Foreskin melanocyte (primary cell): ENCODE measurements at places on chromosomes 5 and 9.
A peak's percentile ranks its signal among the peaks of the same experiment; 100 is the strongest.

DNA sequence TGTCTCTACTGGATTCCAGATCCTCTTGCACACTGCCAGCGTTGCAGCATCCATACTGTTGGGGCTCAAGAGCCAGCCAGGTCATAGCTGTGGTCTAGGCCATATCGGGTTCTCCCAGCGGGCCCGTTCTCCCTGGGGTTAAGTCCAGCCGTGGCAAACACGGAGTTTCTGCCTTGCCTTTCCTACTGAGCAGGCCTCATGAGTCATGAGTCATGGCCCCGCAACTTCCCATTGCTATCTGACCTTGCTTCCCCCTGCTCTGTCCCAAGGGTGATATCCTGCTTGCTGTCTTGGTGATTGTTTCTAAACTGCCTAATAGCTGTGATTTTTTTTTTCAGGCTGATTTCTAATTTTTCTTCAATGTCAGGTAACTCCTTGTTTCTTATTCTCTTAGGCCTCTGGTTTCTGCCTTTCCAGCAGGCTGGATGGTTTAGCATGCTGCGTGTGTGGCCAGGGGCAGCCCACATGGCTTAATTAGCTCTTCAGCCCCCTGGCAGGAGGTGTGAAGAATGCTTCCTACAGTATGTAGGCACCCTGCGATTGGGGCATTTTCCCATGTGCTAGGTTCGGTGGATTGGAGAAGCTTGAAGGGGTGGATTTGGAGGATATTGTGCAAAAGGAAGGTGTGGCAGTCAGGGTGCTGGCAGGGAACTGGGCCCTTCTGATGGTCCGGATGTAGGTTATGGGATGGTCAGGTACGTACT, 18.7 kb downstream of the DAPK1 start:
- DNase-seq: peak; percentile 78

- no peak for DNase-seq
These were observed 1.4 kb downstream of the PLEKHG4B start for GRCh38 chr5:93221-93980.

GRCh38 chr9:96874947-96875460, 20.7 kb upstream of the ZNF782 start:
- DNase-seq: no peak

DNA sequence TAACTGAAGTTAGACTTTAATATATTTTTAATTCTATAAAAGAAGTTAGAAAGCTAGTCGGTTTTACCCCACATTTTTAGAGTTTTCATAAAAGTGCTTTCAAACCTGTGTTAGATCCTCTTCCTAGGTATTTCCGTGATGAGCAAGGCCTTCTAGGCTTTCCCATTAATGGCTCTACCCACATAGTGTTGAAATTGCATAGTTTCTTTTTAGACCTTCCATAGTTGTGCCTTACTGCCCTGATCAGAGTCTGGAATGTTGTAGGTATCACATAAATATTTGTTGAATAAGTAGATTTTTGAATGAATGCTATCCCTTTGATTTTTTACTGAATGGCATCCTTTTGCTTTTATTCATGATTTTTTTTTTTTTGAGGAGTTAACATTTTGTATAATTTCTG, 45.3 kb upstream of the GPR21 start:
- DNase-seq: no peak

DNA sequence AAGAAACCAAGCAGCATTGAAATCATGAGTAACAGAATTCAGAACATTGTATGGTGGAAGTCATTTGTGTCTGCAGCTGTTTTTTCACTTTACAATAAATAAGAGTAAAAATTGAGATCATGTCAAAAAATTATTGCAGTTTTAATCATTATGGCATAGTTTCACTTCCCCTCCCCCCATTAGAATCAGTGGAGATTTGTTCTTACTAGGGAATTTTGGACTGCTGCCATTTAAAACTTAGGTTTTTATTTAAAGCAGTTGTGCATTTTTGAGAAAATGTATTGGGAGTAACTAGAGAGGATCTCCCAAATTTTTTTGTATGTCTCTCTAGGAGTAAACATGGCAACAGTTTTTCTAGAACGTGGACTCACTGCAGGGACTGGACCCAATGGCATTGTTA, 20.4 kb downstream of the GTF3C4 start:
- DNase-seq: no peak

GRCh38 chr5:101370181-101370580, 467.1 kb upstream of the ST8SIA4 start:
- no peak for DNase-seq

DNA sequence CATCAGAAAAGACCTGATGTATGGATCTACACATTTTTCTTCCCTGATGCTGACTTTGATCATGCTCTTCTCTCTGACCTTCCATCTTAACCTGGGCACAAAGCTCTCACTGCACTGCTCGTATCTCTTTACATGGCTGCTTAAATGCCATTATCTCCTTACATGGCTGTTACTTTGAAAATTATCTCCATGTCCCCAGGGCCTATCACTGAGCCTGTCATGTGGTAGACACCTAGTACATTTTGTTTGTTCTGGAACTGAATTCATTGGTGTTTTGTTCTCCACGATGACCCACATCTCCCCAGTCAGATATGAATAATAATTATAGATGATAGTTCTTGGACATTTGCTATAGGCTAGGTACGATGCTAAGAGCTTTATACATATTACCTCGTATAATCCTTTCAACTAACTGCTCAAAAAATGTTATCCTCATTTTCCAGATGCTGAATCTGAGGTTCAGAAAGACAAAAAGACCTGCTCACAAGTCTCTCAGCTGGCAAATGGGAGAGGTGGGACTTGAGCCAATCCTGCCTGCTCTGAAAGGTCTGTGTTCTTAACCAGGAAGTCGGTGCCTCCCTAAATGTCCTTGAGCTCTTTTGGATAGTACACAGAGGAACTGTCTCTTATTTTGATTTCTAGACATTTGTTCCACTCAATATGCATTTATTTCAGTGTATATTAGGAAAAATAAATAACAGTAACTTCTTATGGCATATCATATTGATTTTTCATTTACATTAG, 9.8 kb upstream of the CPEB4 start:
- no peak for DNase-seq

DNA sequence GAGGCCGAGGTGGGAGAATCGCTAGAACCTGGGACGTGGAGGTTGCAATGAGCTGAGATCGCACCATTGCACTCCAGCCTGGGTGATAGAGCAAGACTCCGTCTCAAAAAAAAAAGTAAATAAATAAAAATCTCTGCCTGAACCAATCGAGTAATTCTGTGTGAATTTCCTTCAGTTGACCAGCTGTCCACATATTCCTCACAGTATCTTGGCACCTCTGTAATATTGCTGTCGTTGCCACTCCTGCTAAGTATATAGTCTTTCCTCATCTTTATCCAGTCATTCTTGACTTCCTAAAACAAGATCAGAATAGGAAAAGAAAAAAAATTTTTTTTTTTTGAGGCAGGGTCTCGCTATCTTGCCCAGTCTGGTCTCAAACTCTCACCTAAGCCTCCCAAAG, 29.9 kb downstream of the KDM3B start:
- no peak for DNase-seq

- DNase-seq: no peak
These were observed 117.4 kb downstream of the SLIT3 start for GRCh38 chr5:169183576-169183975.

GRCh38 chr5:82259172-82259800, 18.9 kb downstream of the RPS23 start:
- peak; percentile 36 for DNase-seq

- peak; percentile 41 for DNase-seq
These were observed 185.0 kb upstream of the ELL2 start for GRCh38 chr5:96146675-96147074.

- no peak for DNase-seq
These were observed 10.7 kb downstream of the NANS start for GRCh38 chr9:98067184-98067583.

DNA sequence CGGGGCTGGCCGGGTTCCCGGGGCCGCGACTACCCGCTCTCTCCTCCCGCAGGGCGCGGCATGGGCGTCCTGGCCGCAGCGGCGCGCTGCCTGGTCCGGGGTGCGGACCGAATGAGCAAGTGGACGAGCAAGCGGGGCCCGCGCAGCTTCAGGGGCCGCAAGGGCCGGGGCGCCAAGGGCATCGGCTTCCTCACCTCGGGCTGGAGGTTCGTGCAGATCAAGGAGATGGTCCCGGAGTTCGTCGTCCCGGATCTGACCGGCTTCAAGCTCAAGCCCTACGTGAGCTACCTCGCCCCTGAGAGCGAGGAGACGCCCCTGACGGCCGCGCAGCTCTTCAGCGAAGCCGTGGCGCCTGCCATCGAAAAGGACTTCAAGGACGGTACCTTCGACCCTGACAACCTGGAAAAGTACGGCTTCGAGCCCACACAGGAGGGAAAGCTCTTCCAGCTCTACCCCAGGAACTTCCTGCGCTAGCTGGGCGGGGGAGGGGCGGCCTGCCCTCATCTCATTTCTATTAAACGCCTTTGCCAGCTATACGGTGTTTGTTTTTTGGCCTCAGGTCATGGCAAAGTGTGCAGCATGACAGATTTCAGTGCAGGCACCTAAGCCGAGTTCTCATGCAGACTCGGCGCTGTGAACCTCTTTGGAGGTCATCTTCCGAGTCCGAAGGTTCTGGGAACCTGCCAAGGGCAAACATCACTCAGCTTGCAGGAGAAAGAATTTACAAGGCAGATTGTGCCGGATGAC, 516 bp downstream of the MRPL41 start:
- peak; percentile 3 for DNase-seq

- no peak for DNase-seq
These were observed 24.0 kb downstream of the LIX1 start for GRCh38 chr5:97118261-97119006.

- no peak for DNase-seq
These were observed 88.6 kb downstream of the NIPBL start for GRCh38 chr5:36965179-36965578.

- peak; percentile 82 for DNase-seq
These were observed 188.1 kb downstream of the RFX3 start for GRCh38 chr9:3337515-3338225.

GRCh38 chr9:131815970-131816873, 76.3 kb upstream of the RAPGEF1 start:
- DNase-seq: no peak

DNA sequence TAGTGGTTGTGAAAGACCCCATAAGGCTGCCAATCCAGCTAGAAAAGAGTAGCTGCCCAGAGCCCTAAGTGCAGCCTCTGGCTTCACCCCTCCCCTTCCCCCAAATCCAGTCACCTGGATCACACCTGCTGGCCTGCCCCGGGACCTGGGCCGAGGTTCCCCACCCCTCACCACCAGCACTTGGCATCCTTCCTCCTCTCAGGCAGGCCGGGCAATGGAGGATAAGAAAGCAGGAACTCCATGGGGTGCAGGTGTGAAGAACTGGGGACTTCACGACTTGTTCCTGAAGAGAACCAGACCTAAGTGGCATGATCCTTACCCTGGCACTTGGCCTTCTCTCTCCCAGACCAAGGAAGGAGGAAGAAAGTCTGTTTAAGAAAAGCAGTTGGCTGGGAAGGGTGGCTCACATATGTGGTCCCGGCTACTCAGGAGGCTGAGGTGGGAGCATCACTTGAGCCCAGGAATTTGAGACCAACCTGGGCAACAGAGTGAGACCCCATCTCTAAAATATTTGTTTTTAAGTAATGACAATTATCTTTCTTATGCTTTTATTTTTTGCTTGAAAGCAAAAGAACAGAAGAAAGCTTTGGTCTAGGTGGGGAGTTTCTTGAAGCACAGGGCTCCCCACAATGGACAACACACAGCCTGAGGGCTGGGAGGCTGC, 131.1 kb downstream of the PAX5 start:
- no peak for DNase-seq

GRCh38 chr5:163005949-163006348, 431.4 kb upstream of the CCNG1 start:
- DNase-seq: no peak

DNA sequence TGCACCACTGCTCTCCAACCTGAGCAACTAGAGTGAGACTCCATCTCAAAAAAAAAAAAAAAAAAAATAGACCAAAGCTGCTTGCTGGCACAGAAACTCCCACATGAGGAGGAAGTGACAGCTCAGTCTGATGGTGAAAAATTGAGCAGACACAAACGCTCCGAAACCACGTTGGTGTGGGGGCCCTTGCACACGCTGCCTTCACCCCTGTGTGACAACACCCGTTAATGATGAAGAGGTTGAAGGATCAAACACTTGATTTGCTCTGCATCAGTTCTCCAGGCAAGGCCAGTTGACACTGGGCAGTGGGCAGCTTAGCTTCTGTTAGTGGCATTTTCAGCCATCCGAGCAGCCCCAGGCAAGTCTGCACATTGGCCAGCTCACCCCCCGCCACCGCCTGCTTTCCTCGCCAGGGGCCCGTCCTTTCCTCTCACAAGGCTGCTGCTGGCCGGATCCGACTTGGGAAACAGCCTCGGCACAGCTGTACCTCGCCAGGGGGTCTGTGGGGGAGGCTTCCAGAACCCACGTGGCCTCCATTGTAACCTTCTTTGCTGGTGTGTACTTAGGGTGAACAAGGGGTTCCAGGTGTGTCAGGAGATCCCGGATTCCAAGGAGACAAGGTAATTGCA, 79.8 kb downstream of the COL27A1 start:
- no peak for DNase-seq

DNA sequence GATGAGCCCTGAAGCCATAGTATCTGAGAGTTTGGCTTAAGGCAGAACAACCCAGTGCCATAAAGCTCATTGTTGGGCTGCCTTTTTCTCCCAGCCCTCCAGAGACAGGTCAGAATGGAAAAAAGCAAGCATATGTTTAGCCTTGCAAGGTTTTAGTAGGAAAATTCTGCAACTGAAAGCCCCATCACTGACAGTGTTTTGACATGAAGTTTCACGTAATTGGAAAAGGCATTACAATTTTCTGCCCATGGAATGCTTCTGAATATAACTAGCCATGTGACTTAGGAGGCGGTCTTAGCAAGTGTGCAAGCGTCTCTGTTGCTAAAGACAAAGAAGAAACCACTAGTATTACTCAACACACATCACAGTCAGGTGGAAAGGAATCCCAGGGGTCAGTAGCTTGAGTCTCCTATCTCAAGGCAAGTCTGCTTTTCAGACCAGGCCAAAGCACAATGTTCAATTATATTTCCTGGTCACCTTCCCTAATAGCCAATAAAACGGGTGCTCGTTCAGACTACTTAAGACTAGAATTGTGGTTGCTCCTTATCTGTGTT, 117.6 kb downstream of the CARTPT start:
- DNase-seq: no peak

GRCh38 chr5:140631831-140632365, 1.1 kb downstream of the CD14 start:
- no peak for DNase-seq
